ENCODE measurements at places on chromosomes 5 and 9.
A peak's percentile ranks its signal among the peaks of the same experiment; 100 is the strongest.

DNA sequence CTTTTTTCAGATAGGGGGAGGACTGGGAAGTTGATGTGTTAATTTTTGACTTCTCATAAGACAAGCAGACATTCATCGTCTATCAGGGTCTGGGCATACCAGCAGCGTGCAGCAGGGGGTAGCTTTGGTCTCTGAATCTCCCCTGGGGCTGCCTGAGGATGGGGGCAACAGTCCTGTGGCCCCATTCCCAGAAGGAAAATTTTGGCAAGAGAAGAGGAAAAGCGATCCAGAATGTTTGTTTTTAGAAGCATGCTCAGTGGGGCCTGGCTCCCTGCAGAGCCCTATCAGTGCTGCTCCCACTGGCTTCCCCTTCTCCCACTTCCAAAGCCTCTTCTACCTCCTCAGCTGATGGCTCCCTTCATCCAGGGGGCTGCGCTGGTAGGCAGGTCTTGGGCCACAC lies 194.8 kb upstream of the IL12B start:
- no peak for DNase-seq

DNA sequence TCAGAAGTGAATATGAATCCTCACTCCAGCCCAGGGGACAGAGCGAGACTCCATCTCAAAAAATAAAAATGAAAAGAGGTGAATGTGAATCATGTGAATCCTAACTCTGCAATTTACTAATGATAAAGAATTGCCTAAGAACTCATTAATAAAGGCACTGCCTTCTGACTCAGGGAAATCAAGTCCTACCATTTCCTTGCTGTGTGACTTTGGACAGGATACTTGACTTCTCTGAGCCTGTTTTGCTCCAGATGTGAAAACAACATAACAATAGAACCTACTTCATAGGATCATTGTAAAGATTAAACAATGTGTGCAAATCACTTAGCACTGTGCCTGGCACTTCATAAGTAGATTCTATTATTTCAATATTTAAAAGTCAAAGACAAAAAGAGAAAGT lies 15.1 kb upstream of the PWWP2A start:
- DNase-seq, result no peak

GRCh38 chr5:96816411-96816939 lies 8.7 kb upstream of the ERAP1 start:
- DNase-seq, result peak; percentile 34

GRCh38 chr9:87479801-87480201 lies 17.9 kb upstream of the DAPK1 start:
- no peak for DNase-seq

- DNase-seq, result no peak
Observed at GRCh38 chr9:116928289-116928688, 241.2 kb downstream of the TRIM32 start.

DNA sequence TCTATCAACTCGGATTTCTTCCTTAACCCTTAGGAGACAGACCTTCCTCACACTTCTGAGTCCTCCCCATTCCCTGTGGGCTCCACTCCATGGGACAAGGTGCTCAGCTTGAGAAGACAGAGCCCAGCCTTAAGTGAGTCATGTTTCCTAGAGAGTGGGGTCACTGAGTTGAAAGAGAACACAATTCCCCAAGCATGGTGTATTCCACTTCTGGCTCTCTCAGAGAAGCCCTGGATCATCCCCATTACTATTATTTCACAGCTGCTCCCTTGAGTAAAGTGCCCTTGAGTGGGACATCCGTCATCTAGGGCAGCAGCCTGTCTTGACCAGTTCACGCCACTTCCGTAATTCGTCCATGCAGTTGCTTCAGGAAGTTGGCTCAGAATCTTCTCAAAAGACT lies 604.8 kb downstream of the BNC2 start:
- DNase-seq, result no peak

DNA sequence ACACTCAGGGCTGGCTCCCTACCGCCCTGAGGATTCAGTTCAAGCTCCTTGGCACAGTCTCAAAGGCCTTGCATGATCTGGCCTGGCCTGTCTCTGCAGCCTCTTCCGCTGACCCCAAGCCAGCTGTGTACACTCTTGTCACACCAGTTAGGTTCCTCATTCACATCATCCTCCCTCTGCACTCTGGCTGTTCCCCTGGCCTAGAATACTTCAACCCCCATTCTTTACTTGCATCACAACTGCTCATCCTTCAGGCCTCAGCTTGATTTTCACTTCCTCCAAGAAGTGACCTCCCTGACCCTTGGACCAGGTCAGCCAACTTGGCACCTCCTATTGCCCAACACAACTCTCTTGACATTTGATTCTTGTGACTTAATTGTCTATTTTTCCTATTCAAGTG lies 18.9 kb upstream of the PFDN1 start:
- no peak for DNase-seq

GRCh38 chr9:123556464-123557435 lies 200.8 kb downstream of the CRB2 start:
- DNase-seq, result no peak

- no peak for DNase-seq
Observed at GRCh38 chr5:56656846-56657726, 158.3 kb upstream of the MAP3K1 start.

- no peak for DNase-seq
Observed at GRCh38 chr9:87300915-87301314, 196.8 kb upstream of the DAPK1 start.

GRCh38 chr5:117189784-117190183 lies 615.2 kb upstream of the SEMA6A start:
- DNase-seq, result no peak

- DNase-seq, result no peak
Observed at GRCh38 chr5:54742417-54742891, 224.9 kb downstream of the SNX18 start.

All from activated T-helper 1 cell treated with Interleukin-2 at 50 U/mL for 16 hours (primary cell).